Umbilical cord (tissue), 2 donors: ENCODE measurements at places on chromosomes 7 and 10. TPM values are rescaled to one million over a fixed set of nuclear protein-coding genes. Genes with fewer than 3 reads are reported as not detected.

Gene CALHM3
- total RNA-seq, result not detected

Gene ZC3HAV1L
- 28.9 TPM for total RNA-seq

Gene SDK1
- total RNA-seq, result 7.9 TPM

Gene CYP3A7
- 1.2 TPM for total RNA-seq

Gene RBP3
- 2.2 TPM for total RNA-seq

Gene ERVW-1
- 5.5 TPM for total RNA-seq

Gene VPS37D
- 10.1 TPM for total RNA-seq

Gene ANKRD30A
- total RNA-seq, result 0.72 TPM

Gene MUC3A
- total RNA-seq, result 2.2 TPM

Gene UPK3BL2
- total RNA-seq, result 21.9 TPM

- no peak for DNase-seq
Measured at GRCh38 chr10:10911035-10911434, 106.6 kb upstream of the CELF2 start.

DNA sequence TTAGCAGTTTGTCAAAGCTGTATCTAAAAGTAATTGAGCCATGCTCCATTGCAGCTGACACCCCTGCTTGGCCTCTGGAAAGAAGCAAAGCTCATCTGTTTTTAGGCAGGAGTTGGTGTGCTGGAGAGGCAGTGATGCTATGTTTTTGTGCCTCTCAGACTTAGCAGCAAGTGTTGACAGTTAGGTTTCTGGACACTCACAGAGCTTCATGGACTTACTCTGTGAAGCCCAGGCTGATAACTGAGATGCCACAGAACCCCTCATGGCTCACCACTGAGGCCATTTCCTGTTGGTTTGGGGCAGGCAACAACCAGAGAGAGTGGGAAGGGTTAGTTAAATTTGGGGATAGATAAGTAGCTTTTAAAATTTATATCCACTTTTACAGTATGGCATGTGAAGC is 59.8 kb downstream of the BTAF1 start:
- DNase-seq, result peak; percentile 78

GRCh38 chr10:91887272-91888076 is 21.8 kb downstream of the FGFBP3 start:
- DNase-seq, result peak; percentile 50

GRCh38 chr7:108480311-108480710 is 24.1 kb upstream of the NRCAM start:
- DNase-seq, result no peak

DNA sequence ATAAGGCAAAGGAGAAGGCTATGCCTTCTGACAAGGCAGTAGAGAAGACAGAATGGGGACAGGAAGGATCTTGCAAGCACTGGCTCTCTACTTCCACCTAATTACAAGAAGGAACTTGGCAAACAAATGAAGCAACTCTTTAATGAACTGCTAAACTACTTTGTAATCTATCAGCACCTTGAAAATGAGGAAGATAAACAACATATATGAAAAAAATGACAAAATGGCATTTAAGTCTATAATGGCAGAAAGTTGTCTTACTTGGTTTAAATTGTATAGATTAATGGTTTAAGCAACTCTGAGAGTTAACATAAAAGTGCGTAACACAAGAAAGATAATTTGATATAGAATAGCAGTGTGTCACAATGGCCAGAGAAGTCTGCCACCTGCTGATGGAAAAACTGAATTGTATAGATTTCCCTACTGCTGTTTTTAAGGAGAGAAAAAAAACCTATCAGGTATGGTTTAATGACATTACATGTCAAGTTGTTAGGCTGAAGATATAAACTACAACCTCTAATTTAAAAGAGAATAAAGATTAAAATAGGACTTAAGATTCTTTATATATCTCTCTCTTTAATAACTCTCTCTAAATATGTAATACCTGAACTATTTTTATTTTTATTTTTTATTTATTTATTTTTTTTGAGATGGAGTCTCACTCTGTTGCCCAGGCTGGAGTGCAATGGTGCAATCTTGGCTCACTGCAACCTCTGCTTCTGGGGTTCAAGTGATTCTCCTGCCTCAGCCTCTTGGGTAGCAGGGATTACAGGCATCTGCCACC is 11.8 kb downstream of the NT5C3A start:
- peak; percentile 60 for DNase-seq

GRCh38 chr7:44998153-44998871 is 1.7 kb upstream of the CCM2 start:
- DNase-seq, result no peak

DNA sequence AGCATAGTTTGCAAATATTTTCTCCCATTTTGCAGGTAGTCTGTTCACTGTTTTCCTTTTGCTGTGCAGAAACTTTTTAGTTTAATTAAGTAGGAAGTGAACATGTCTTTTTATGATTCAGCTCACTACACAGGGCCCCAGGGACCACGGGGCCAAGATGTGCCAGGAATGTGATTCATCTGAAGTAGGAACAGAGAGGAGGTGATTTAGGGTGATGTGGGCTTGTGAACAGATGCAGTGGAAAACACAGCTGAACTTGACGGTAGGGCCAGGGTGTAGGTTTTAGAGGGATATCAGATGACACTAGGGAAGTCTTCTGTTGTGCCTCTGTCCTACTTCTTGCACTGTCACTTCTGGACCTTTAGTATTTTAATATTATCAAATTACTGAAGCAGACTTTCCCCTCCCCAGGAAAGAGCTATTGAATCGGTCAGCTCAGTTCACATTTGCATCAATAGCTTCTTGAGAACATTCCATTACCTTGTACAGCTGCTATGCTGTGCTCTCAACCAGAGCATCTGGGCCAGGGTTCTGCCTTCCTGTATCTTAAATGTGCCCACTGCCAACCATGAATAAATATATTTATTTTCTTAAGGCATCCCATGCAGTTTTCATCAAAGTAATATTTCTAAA is 96.9 kb downstream of the OSBPL3 start:
- DNase-seq, result no peak

DNA sequence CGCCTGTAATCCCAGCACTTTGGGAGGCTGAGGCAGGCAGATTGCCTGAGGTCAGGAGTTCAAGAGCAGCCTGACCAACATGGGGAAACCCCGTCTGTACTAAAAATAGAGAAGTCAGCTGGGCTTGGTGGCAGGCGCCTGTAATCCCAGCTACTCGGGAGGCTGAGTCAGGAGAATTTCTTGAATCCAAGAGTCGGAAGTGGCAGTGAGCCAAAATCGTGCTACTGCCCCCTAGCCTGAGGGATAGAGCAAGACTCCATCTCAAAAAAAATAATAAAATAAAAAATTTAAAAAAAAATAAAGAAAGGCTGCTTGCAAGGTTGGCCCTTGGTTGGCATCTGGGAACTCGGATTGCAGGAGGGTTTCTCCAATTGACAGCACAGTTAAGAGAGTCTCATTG is 221.6 kb downstream of the DGKI start:
- no peak for DNase-seq

DNA sequence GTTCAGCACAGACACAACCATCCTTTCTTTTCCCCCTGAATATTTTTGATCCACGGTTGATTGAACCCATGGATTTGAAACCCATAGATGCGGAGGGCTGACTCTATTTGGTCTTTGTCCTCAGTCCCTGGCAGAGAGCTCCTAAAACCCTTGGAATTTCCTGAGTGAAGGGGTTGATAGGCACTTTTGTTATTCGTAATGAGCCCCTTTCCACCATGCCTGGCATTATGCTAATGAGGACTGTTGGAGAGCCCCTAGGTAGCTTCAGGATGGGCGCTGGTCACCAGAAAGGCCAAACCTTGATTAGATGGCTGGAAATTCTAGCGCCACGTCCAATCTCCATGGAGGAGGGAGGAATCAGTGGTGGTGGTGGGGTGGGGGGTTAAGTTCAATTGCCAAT is 205.8 kb upstream of the GRB10 start:
- DNase-seq, result no peak

GRCh38 chr10:101961591-101962498 is 94.1 kb downstream of the ARMH3 start:
- no peak for DNase-seq

- DNase-seq, result no peak
Measured at GRCh38 chr10:110824660-110825059, 47.1 kb upstream of the PDCD4 start.

DNA sequence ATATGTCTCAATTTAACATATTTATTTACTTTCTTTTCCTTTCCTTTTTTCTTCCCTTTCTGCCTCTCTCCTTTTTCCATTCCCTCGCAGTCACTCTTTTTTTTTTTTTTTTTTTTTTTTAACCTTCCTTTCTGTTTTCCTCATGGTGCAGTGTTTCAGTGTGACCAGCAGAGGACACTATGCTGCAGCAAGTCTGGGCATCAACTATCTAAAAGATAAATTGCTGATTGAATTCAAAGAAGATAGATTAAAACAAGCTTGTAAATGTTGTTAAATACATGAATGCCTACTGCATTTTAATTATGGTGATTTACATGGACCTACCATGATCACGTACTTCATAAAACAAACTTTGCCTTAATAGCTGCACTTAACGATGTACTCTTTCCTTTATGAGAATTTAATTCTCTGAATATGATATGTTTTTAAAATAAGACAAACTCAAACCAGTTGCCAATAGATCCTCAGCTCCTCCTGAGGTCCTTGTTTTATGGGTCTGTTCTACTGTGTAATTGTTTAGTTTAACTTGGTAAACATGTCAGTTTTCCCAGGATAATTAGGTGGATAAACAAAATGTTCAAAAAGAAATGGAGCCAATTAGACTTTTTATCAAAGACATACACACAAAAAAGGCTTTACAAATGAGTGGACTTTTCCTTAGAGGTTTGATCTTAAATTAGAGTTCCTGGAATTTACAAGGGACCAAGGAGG is 101.0 kb upstream of the AGR3 start:
- peak; percentile 58 for DNase-seq

- DNase-seq, result no peak
Measured at GRCh38 chr7:84697506-84697905, 489.4 kb downstream of the SEMA3D start.

DNA sequence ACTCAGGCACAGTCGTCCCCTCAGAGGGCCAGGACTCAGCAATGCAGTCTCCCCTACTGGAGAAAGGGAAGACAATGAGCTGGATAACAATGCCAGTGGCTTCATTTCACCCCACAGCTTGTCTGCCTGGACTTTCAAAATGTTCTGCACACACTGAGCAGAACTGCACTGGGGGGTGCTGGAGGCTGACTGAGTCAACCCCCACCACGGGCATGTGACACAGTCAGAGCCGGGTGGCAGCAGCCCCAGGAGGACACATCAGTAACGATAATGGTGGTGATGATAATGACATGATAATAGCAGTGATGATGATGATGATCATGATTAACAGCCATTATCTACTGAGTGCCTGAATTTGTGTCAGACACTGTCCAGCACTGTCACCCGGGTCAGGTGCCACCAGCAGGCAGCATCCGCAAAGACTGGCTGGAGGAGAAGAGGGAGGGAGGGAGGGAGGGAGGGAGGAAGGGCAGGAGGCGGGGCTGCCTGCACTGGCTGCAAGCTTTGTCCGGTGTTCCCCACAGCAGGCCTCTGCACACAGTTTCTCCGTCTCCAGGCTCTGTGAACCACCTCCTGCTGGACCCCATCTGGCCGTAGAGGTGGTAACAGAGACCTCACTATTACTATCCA is 67.4 kb downstream of the PLXNA4 start:
- no peak for DNase-seq

DNA sequence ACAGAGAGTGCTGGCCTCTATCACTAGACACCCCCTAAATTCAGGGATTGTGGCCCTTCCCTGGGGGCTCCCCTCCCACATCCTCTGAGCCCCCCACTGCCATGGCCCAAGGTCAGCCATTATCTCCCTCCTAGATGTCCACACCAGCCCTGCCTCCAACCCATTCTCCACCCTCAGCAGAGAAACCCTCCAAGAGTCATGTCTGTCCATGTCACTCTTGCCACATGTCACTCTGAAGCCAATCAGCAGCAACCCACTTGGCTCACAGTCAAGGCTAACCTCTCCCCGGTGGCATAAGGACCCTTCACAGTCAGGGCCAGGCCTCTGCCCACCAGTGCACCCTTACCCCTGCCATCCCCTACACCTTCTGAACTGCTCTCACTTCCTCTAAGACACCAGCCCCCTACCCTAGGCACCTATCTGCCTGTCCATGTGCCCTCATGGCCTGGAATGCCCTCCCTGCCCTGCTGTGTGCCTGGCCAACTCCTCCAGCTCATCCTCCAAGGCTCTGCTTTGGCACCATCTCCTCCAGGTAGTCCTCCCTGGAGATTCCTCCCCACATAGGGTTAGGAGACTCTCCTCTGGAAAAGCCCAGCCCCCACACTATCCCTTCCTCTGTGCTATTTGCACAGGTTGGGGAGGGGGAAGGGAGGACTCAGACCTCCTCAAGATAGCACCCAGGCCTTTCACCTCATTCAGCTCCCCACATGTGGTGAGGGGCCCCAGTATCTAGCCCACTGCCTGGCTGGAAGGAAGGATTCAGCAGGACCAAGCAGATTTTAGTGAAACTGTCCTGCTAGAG is 83.7 kb downstream of the GRID1 start:
- no peak for DNase-seq

GRCh38 chr10:614139-614711 is 75.2 kb downstream of the DIP2C start:
- DNase-seq, result no peak

DNA sequence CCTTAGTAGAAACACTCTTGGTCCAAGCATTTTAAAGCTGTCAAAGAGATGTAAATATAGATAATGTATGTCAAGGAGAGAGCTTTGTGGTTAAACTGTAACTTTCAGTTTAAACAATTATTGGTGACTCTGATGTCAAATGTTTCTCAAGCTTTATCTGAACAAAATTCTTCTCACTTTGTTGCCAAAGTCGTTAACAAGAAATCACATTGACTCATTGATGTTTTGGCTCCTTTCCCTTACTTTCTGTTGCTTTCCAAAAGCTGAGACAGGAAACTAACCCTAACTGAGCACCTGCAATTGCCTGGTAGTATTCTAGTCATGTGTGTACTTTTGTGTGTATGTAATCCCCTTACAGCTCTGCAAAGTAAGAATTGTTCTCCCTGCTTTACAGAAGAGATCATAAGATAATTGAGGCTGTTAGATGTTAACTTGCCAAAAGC is 108.5 kb downstream of the CFTR start:
- DNase-seq, result no peak

- DNase-seq, result no peak
Measured at GRCh38 chr10:69503001-69503895, 52.0 kb downstream of the TSPAN15 start.

- no peak for DNase-seq
Measured at GRCh38 chr7:3206771-3207191, 94.3 kb upstream of the SDK1 start.

DNA sequence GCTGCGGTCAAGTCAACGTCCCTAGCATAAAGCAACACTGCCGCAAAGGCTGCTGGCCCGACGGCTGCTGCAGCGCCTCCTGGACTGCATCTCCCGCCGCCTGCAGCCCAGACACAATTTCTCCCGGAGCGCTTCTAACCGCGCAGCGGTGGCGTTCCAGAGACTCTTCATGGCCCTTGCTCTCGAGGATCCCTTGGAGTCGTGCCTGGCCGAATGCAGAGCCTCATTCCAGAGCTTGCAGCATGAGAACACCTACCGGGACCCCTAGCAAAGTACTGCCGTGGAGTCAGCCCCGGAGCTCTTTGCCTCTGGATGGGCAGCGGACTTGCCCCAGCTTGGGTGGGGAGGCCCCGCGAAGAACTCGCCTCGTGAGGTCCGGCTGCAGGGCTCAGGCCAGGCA is 79.7 kb upstream of the ZNF32 start:
- DNase-seq, result no peak

- peak; percentile 75 for DNase-seq
Measured at GRCh38 chr10:78148961-78149612, 115.4 kb downstream of the RPS24 start.
